A549 treated with AZD2906 at 1 μM for 4 hours (cell line): ENCODE measurements at places on chromosomes 16 and 17. TPM values are rescaled to one million over a fixed set of nuclear protein-coding genes. Genes with fewer than 3 reads are reported as not detected.

Gene ENO3
- total RNA-seq = 37.7 to 50.5 TPM (median 43.7 TPM) in 5 replicates

Gene DHX58
- 0.37 to 0.79 TPM (median 0.39 TPM) in 5 replicates for total RNA-seq

Gene CCL7
- total RNA-seq = 0.11 to 0.25 TPM (median 0.22 TPM) in 5 replicates

Gene HID1
- total RNA-seq = 13.2 to 20.3 TPM (median 19.5 TPM) in 5 replicates
